Activated T-cell treated with anti-CD3 and anti-CD28 coated beads for 48 hours (primary cell): ENCODE measurements at places on chromosomes 7 and 10.

GRCh38 chr7:46162609-46163008, 241.5 kb upstream of the IGFBP3 start:
- DNase-seq: no peak

DNA sequence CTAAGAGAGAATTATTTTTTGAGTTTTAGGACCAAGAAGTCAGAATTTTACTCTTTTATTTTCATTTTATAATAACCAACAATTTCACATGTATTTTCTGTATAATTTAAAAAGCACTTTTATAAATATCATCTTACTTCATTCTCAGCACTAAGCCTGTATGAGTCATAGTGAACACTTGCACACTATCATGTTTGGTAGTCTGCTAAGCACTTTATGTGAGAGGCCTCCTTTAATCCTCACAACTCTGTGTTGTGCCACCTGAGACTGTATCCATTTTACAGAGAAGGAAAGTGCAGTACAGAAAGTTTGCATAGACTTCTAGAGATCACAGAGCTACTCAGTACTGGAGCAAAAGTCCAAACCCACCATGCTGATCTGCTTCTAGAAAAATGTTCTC, 939.6 kb downstream of the NRG3 start:
- no peak for DNase-seq

- no peak for DNase-seq
Observed at GRCh38 chr7:55977831-55978230, 13.4 kb downstream of the NIPSNAP2 start.

DNA sequence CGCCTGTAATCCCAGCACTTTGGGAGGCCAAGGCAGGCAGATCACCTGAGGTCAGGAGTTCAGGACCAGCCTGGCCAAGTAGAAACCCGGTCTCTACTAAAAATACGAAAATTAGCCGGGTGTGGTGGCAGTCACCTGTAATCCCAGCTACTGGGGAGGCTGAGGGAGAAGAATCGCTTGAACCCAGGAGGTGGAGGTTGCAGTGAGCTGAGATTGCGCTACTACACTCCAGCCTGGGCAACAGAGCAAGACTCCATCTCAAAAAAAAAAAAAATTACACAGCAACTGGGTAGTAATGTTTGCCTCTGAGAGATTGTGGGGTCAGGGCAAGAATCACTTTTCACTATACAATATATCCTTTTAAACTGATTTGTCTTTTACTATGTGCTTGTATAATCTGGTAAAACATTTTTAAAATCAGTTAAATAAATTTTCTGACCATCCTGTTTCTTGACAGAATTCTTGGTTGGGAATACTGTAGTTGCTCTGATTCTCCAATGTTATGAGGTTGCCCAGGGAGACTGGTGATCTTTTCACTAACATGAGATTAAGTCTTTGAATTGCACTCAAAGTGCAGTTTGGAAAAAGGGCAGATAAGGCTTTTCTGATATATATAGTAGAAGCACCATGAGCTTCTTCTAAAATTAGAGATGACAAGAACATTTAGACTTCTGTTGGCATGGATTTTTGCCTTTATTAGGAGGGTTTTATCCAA, 1.5 kb downstream of the ENTPD7 start:
- no peak for DNase-seq

DNA sequence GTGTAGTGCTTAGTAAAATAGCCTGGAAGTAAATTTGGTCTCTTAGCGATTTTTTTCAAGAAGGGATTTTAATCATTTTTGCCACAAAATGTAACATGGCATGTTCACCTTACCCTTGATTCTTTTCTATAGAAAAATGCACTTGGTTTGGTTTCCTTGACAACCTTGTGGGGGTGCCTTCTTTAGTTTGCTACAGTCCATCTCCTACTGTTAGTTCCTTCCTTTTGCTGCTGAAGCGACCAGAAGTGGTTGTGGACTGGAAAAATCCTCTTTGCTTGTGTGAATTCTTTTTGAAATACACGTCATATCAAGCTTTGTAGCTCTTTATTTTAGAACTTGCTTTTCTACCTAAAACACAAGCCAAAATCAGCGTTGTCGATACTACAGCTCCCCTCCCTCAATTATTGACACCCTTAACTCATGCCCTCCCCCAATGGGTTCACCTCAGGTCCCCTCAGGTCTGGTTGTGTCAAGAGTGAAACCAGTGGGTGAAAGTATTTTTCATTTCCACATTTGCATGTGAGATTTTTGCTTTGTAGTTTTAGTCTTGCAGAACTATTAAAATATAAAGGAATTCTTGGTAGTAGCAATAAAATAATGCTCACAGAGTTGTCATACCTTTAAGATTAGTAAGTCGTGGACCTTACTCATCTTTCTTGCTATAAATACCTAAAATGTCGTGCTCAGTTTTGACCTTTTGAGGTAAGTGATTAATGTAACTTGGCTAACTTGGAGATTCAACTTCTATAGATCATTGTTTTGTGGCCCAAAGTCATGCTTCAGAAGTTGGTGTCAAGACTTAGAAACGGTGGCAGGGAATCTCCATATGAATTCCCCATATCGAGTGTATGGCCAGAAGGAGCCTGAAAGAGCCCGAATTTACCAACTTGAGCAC, 1.5 kb downstream of the ACTR3B start:
- DNase-seq: no peak

- no peak for DNase-seq
Observed at GRCh38 chr10:114017271-114017670, 26.4 kb upstream of the ADRB1 start.

DNA sequence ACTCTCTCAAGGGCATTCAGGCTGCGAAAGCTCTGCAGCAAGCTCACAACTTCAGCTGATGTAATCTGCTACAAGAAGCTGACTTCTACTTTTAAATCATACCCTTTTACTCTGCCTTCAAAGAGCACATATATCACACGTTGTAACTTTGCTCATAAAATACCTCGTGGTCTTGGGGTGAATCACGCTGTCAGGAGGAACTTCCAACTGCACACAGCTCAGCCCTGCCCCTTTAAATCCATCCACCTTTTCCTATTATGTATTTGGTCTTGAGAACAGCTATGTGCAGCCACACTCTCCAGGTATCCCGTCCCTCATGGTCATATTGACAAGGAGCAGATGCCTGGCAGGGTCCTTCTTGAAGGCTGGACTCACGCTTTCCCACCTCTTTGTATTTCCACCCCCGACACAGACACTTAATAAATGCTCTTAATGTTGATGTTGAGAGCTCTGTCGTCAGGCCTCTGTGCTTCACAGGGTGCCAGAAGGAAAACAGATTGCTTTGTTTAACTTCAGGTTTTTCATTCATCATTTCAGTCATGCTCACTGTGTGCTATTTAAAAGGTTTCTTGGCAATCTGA, 47.6 kb downstream of the ICA1 start:
- no peak for DNase-seq

DNA sequence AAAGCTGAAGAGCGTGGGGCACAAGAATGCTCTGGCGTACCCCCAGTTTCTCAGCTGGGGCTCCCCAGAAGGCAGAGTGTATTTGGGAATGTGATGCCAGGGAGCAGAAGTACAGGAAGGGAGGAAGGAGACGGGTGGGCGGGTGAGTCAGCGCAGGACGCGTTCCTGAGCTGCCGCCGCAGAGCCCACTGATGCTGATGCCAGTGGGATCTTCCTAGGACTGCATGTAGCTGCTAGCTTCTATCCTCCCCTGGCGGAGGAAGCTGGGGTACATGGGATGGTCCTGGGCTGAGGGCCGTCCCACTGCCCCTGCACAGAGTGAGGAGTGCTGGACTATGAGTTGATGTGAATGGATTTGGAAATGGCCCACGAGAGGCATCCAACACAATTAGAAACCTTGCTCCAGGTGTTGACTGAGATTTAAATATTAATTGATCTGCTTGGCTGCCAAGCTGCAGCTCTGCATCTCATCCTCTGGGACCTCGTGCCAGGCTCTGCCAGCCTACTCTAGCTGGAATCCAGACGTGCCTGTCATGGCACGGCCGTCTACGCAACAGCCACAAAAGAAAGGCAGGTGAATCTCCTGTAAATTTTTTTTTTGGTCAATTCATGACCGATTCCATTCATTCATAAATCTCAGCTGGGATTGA, 66.2 kb upstream of the RHEB start:
- DNase-seq: no peak
